Bronchial epithelial cell (primary cell): ENCODE measurements at places on chromosomes 1 and 21. TPM values are rescaled to one million over a fixed set of nuclear protein-coding genes. Genes with fewer than 3 reads are reported as not detected.

The SPRR5 gene
- not detected in 2 replicates for total RNA-seq

The CSF3R gene
- 0.79 TPM in 1 of 2 replicates, not detected in the other for total RNA-seq

The CYP2J2 gene
- total RNA-seq: 0.53 and 1.3 TPM in 2 replicates

The EPS8L3 gene
- not detected in 2 replicates for total RNA-seq

The BACE2 gene
- total RNA-seq: 43.1 and 64.8 TPM in 2 replicates
